Lower leg skin (tissue), 4 donors: ENCODE measurements at places on chromosomes 13 and 19.

- no peak for DNase-seq
Observed at GRCh38 chr19:58227964-58228584, 640 bp upstream of the ZNF544 start.

DNA sequence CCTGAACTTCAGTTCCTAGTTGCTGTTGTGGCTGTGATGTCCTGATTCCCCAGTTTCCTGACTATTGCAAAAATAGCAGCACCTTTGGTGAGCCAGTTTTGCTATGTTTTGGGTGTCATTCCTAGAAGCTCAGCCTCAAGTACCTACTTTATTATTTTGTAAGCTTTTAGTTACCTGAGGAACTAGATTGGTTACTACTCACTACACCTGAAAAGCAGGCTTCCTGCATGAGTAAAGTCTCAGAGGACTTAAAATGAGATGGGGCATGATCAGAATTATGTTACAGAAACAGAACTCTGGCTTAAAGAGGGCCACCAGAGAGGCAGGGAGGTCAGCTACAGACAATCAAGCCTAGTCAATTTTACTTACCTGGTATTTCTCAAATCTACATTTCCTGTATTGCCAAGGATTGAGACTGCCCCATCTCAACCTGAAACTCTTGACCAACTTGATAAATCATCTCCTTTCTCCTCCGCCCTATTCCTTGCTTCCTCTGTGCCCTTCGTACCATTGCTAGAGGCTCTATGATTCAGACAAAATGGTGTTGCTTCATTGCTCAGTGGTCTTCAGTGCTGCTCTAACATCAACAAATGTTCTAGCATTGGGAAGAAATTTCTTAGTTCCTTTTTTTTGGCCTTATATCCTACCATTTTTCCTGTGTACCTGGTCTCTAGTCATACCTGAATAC is 58.9 kb downstream of the RAP2A start:
- no peak for DNase-seq

DNA sequence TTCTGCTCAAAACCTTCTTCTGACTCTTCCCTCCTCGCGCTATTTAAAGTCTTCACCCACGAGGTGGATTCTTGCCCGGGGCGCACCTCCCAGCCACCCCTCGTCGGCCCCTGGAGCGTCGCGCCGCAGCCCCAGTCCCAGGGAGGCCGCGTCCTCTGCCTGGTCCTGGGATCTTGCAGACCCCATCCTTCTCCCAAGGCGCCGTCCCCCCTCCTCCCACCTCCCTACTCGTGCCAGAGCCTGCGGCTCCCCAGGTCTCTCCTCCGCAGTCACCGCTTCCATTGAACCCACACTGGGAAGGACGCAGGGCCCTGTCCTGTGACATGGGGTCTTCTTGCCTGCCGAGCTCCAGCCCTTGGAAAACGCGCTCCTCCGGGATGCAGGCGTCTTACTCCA is 486 bp downstream of the ZNF808 start:
- no peak for DNase-seq

DNA sequence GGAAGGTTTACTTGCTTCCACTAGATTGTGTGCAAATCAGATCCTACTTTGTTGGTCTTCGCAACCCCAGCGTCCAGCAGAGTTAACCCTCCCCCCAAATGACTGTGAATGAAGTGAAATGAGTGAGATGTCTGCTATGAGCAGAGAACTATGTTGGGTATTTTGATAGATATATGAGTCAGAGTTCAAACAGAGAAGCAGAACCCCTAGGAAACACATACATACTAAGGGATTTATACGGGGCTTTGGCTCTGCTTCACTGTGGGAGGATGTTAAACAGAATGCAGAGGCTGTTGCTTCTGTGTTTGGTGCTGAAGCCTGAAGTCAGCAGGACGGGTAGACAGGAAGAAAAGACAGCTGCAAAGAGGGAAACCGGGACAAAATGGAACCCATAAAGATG is 197.0 kb downstream of the MZT1 start:
- no peak for DNase-seq

DNA sequence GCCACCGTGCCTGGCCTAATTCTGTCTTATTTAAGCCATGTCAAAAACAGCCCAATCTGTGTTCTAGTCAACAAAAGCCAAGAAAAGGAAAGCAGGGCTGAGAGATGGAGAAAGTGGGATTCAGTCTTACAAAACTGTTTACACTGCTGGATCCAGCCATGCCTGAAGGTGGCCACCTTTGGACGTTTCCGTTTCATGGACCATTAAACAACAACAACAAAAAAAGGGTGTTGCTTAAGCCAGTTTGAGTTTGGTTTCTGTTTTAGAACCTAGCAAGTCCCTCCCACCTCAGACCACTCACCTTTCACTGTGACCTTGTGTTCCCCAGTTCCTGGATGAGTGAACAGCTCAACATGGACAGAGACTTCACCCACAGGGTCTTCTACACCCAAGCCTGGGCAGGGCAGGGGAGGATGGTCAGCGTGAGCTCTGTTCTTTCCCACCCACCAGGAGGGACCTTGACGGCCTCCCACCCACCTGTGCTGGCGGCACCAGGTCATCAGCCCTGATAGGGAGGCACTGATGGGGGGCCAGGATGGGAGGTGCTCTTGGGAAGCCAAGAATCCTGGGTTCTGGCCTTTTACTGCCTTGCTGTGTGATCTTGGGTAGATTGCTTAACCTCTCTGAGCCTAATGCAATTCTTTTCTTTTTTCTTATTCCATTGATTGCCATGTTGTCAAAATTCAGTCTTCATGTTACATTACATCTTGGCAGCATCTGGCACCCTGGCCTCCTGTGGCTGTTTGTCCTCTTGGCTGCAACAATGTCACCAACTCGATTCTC is 56.2 kb downstream of the COLGALT1 start:
- DNase-seq: no peak

- DNase-seq: no peak
Observed at GRCh38 chr19:281156-281853, 9.9 kb downstream of the PLPP2 start.

DNA sequence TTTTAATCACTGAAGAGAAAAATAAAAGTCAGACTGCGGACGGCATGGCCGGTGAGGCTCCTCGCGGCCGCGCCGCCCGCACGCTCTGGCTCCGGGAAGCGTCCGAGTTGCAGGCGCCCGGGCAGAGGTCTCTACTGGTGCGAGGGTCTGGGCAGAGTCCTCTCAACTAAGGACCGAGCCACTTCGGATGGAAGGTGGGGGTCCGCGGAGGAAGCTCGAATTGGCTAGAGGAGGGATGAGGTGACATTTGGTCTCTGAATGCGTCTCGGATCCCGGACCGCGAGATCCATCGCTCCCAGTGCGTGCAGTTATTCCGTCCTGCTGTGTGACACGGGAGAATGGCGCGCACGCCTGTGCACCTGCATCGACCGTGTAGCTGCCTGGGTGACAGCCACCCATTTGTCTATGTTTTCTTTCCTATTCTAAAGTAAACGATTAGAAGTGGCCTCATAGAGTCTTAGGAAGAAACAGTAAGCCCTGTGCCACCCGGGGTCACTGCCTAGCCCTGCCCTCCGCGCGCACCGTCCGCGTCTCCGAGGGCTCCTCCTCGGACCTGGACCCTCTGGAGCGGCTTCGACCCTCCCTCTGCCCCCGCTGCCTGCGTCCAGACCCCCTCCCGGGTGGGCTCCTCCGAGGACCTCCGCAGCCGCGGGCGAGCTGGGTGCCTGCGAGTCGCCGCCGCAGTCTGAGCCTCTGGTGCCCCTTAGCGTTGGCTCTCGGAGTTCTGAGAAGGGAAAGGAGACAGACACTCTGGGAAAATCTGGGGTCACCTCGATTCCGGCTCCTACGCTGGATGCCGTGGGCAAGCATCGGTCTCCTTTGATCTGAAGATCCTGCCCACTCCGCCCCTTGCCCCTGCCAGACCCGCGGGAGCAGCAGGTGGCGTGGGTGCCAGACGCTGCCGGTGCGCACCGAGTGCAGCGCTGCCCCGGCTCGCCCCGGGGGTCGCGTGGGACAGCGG is 347.4 kb downstream of the LIG4 start:
- no peak for DNase-seq

DNA sequence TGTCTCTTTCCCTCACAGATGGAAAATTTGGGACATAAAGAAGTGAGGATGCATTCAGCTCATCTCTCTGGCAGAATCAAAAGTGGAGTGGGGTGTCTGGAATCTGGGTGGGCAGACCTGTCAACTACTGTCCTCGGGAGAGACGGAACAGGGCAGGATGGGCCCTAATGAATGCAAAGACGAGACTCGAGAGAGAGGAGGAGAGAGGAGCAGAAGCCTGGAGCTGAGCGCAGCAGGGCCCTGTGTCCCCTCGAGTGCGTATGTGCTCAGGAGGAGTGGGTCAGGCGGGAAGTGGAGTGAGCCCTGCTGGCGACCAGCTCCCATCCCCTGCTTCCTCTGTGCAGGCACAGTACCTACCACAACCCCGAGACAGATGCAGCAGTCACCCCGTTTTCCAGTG is 78.9 kb downstream of the TEX29 start:
- no peak for DNase-seq

DNA sequence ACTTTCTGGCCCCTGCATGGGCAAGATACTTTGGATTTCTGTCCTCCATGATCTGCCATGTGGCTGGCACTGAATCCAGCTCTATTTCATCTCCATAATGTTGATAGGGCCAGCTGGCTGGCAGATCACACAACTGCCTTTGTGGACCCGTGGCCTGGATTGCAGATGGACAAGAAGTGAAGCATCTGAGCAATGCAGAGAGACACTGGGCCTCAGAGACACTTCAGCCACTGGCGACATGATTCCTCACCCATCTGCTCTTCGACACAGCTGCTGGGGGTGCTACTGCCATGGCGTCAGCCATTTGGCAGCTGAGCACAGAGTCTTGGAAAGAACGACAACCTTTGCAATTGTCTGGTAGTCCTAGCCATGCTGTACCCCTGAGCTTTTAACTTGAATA is 79.5 kb upstream of the MYO16 start:
- no peak for DNase-seq
